HS-27A (cell line): ENCODE measurements at places on chromosomes 5 and 9.
A peak's percentile ranks its signal among the peaks of the same experiment; 100 is the strongest.

DNA sequence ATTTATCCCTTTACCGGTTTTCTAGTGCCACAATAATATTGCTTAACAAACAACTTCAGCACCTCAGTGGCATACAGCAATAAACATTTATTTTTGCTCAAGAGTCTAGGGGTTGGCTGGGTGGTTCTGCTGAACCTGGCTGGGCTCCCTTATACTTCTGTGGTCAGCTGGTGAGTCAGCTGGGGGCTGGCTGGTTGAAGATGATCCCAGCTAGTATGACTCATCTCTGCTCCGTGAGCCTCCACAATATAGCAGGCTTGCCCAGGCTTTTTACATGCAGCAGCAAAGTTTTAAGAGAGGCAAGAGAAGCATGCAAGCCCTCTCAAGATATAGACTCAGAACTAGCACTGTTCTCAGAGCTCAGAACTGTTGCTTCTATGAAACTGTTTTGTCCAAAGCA lies 523.5 kb upstream of the CLINT1 start:
- DNase-seq: peak; percentile 76

- DNase-seq: no peak
Measured at GRCh38 chr9:126372716-126373115, 46.1 kb downstream of the MVB12B start.

DNA sequence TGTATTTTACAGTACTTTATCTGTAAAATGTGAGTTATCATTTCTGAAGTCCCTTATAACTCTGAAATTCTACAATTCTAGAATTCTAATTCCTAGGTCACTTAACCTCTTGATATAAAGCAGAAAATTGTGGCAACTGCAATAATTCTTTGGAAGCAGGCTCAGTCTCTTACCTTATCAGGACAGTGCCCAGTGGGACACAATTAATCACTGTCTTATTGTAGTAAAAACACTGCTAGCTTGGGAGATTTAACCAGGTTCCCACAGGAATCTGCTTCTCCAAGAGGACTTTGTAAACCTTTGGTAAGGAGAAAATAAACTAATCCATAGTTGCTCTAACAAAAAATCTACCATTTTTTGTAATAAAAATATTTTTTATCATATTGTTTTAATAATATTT lies 18.3 kb upstream of the SPATA9 start:
- DNase-seq: no peak

DNA sequence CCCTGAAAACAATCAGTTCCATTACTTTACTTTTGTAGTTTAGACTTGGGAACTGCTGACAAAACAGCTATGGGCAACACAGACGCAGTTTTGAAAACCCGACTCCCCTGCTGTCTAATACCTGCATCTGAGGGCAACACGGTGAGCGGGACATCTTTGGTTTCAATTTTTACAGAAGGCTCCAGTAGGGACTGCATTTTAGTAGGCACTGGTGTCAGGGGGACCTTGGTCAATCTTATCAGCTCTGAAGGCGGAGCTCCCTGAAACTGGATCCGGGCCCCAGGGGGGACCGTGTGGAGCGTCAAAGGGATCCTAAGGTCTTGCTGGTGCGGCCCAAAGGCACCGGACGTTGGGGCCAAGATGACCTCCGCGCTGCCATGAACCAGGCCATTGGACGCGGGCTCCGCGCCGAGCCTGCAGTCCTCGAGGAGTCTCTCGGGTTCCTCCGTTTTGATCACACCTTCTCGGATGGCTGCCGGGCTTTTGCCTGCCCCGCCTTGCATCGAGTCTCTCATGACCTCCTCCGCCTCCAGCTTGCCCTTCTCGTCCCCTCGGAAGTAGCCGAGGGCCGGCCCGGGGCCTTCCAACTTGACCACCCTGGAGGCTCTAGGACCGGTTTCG lies 1.1 kb downstream of the SOX30 start:
- DNase-seq: no peak

GRCh38 chr9:124047251-124047672 lies 35.7 kb downstream of the LHX2 start:
- DNase-seq: no peak

DNA sequence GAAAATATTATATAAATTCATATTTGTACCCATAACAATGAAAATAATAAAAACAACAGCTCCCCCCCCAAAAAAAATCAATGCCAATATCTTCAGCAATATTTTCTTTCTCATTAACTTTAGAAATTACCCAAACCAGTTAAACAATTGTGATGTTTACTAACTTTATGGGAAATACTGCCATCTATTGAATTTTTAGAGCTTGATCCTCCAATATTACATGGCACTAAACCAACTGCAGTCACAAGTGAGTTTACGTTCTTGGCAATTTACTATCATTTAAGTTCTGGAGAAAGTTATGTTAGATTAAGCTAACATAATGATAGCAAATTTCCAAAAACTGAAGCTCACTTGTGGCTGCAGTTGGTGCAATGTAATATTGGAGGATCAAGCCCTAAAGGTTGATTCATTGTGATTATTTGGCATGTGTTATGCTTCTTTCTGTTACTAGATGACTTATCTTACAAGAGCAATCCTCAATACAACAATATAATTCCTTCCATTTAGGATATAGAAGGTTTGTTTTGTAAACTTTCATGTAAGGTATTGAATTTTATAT lies 379.5 kb downstream of the CDH18 start:
- DNase-seq: no peak

GRCh38 chr9:114482593-114482992 lies 22.7 kb downstream of the WHRN start:
- DNase-seq: no peak

DNA sequence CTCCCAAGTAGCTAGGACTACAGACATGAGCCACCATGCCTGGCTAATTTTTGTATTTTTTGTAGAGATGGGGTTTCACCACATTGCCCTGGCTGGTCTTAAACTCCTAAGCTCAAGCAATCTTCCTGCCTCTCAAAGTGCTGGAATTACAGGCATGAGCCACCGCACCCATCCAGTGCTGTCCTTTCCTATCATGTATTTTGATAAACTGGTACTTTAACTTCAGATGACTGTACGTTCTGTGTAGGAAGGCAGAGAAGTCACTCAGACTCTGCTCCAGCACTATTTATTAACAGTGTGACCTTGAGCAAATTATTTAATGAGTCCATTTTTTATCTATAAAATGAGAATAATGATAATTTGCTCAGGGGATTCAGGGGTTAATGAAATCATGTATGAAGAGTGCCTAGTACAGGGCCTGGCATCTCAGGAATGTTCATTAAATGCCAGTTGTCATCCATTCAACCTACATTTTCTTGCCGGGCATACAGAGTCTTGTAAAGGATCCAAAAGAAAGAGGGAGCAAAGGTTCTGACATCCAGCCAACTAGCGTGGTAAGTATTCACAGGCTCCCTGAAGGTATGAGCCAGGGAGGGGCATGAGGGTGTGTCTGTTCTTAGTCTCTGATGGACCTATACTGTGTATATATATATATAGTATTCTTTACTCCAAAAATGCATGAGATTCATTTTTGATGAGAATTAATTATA lies 201.9 kb downstream of the PBX3 start:
- no peak for DNase-seq

GRCh38 chr9:84271531-84271900 lies 69.0 kb downstream of the SLC28A3 start:
- DNase-seq: no peak

- peak; percentile 9 for DNase-seq
Measured at GRCh38 chr5:67160985-67161384, 35.6 kb downstream of the CD180 start.

GRCh38 chr5:125227333-125228095 lies 481.1 kb upstream of the ZNF608 start:
- no peak for DNase-seq

DNA sequence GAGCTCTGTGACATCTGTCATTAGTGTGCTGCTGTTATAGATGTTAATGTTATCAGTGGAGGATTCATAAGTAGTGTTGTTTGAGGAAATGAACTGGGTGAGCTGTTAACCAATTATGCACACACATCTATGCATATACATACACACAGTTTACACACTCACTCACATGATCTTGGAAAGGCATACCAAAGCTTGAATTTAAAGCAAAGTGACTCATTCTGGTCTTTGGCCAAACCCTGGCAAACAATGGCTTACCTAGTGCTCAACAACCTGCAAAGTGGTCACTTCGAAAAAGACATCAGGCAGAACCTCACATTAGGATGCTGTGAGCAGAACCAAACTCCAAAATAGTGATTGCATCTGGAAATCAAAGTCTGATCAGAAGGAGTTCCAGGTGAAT lies 1037.3 kb upstream of the CDH6 start:
- no peak for DNase-seq

GRCh38 chr5:74221413-74221812 lies 419.1 kb downstream of the ENC1 start:
- no peak for DNase-seq

- no peak for DNase-seq
Measured at GRCh38 chr5:44089424-44090144, 299.6 kb downstream of the FGF10 start.

GRCh38 chr9:108468364-108468763 lies 387.4 kb downstream of the ACTL7B start:
- DNase-seq: peak; percentile 62

DNA sequence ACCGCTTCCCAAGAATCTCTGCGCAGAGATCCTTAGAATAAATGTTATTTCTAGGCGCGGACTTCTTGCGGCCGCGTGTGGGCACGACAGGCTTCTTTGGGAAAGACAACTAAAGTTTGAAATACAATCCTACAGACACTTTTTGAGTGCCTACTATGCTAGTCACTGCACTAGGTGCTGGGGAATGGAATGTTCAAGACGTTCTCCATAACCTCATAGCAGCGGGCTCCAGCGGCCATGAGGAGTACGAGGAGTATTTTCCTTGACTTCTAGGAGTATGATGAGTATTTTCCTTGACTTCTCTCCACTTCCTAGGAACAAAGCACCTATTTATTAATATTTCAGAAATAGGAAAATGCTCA lies 636 bp upstream of the PWWP2A start:
- DNase-seq: no peak

DNA sequence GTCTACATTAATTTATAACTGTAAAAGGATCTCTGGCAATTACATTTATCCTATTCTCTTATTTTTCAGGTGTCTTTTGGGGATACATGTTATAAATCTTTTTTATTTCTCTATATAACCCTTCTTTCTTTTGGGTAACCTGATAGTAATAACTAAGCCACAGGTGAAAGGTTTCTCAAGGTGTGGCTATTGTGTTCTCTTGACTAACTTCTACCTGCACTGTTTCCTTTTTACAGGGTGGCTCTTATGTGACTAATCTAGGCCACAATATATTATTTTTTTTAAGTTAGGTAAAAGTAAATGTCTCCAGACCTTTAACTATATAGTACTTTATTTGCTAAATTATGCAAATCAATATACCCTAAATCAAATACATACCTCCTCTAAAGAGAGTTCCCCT lies 193.2 kb downstream of the EFNA5 start:
- no peak for DNase-seq

DNA sequence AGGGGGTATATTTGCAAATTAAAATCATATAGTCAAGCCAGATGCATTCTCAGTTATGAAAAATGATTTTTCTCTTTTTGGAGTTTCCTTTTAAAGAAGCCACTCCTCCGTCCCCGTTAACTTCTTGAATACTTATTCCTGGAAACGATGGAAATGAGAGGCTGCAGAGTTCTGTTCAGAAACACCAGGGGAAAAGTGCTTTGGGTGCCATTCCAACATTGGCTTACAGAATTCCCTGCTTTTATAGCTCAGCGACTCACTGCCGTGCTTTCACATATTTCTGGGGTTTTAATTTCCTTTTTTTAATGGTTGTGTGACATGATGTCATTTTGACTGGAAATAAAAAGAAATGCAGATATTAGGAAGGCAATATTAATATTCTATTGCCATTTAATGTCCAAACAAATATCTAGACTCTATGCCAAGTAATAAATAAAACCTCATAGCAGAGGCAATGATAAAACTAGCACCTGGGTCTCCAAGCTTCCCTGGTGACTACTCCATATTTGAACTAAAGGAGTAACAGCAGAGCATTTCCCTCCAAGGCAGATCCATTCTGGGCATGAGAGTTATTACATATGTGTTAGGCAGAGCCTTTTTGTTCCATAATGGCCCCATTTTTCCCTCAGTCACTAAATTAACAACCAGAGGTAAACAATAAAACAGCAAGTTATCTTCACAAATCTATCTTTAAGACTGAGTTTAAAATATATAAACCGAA lies 363.4 kb downstream of the EBF1 start:
- DNase-seq: no peak

DNA sequence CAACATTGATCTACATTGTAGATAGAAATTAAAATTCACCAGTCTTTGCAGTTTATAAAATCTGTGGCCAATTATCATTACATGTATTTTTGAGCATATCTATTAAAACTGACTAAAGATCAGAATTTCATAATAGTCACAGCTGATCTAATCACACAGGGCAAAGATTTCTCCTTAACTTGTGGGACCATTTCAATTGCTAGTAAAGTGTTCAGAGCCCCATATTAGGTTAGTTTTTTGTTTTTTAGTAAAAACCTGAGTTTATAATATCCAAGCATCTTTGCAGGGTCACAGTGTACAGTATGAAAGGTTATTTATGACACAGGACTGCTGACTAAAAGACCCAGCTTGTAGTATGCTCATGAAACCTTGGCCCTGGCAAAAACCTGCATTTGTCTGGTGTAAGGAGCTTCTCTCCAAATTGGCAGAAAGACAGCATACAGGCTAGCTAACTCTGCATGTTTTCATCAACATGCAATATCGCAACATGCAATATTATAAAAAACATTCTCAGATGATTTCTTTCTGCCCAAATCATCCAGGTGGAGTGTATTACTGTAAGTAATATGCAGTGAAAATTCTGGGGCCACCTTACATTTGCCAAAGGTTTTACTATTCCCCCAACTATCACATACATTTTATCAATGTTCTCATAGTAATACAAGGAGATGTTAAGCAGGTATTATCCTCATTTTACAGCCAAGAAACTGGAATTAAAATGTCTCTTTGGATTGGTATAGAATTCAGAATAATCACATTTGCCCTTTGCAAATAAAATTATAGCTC lies 37.7 kb upstream of the ALDH1A1 start:
- no peak for DNase-seq

DNA sequence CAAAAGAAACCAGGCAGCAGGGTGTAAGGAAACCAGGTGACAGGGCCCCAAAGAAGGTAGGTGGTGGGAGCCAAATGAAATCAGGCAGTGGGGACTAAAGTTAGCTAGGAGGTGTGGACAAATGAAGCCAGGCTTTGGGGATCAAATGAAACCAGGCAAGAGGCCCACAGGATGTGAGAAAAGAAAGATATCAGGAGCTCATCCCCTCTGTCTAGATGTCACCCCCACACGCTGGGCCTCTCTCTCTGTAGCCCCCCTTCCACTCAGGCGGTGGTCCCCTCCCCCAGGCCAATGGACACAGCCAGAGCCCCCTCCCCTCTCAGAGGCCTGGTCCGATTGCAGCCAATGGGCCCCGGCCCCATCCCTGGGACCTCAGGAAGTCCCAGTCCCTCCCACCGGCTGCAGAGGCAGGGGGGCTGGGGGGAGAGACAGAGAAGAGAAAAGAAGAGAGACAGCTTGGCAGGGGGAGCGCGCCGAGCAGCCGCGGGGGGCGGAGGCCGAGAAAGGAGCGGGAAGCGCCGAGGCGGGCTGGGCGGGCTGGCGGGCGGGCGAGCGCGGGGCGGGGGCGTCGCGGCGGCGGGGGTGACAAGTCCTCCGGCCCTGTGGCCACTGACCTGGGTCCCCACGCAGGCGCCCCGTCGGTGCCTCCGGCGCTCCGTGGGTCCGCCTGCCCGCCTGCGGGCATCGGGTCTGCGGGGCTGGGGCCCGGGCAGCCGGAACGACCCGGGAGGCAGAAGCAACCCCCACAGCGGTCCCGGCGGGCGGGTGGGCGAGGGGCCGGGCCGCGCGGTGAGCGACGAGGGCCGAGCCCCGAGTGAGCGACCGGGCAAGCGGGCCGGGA lies 11.9 kb downstream of the CNTFR start:
- DNase-seq: no peak

GRCh38 chr5:137096149-137097103 lies 402.7 kb downstream of the SPOCK1 start:
- DNase-seq: no peak
